AG08395 (cell line): ENCODE measurements at places on chromosomes 2 and 18.

DNA sequence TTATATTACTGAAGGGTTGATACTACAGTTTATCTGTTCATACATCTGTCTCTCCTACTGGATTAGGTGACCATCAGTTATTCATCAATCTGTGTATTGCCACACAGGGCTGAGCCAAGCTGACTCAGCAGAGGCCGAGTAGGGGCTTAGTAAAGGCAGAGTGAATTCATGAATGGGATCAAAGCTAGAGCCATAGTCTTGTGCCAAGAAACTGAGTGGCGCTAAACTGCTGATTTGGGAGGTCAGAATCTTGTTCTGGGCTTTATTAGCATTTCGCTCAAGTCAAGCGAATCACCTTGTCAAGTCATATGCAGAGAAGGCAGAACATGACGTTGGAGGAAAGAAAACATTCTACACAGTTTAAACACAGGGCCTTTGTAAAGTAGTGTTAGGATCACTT lies 34.1 kb downstream of the SOCS6 start:
- DNase-seq, result no peak

DNA sequence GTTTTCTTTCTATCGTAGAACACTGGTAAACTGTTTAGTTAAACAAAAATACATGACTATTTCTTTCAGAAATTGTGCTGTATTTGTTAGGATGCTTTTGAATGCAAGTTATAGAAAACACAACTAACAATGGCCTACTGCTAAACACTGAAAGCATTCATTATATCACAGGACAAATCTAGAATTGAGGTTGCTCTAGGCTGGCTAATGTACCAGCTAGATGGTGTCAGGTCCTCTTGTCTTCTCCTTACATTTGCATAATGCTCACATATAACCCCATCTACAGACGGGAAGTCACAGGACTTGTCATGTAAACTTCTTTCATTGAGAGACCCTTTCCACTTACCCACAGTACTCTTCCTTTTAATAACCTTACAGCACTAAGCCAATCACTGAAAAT lies 586.8 kb downstream of the DSC3 start:
- no peak for DNase-seq

DNA sequence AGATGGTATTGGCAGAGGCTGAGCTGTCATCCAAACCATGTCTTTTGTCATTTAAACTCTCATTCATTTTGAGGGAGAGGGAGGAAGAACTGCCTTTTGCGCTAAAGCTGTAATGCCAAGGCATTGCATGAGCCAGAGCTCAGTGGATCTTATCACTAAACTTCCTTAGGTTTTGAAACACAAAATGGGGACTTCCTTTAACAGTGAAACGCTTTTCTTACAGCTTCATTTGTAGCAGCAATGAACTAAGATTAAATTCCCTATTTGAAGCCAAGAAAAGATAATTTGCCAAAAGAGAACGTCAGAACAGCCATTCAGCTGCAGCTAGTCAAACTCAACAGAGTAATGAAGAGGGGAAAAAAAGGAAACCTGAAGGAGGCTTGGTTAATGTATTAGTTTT lies 143.5 kb upstream of the MMADHC start:
- DNase-seq, result no peak

DNA sequence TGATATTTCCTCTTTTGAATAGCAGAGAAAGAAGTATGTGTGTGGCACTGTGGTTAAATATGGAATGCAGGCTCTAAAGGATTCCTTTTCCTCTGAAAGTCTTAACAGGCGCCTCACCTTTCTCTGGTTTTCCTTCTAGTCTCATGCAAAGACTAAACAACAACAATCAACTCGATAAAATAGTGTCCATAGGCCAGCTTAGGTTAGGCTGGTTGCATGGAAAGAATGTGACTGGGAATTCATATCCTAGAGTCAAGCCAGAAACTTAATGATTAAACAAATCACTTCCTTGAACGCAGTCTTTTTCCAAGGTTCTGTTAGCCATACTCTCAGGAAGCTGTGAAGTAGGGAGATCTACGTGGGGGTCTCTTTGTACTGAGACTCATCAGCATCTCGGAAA lies 800.8 kb upstream of the ID2 start:
- peak; percentile 57 for DNase-seq

- no peak for DNase-seq
Measured at GRCh38 chr2:231514951-231515297, 15.3 kb downstream of the NMUR1 start.

DNA sequence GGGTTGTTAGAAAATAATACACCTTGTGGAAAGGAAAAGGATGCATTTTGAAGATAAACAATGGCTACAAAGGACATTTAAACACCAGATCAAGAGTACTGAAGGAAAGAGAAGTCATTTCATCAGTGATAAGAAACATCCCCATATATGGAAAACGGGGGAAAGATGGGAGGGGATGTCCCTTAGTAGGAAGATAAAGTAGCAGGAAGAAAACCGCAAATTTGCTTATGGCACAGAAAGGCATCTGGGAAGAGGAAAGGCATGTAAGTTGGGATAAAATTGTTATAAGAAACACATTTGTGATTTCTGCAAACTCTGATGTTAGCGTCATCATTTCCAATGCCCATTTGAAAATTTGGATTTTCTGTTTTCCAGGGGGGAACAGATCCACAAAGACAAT lies 10.5 kb upstream of the LYPD1 start:
- no peak for DNase-seq

DNA sequence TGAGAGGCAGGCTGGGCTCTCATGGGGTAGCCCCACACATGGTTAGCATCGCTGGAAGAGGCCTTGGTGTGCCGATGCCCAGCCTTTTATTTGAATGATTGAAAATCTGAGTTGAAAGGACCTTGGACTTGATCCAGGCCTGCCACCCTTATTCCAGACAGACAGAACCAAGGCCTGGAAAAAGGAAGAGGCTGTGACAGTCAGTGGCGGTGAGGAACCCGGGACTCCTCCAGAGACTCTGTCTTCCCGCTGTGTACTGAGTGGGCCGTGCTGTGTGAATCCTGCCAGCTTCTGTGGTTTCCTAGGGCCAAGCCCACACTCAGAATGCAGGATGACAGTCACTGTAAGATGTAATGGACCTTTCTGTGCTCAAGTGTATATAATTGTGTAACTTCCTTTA lies 218.5 kb downstream of the LDLRAD4 start:
- no peak for DNase-seq

DNA sequence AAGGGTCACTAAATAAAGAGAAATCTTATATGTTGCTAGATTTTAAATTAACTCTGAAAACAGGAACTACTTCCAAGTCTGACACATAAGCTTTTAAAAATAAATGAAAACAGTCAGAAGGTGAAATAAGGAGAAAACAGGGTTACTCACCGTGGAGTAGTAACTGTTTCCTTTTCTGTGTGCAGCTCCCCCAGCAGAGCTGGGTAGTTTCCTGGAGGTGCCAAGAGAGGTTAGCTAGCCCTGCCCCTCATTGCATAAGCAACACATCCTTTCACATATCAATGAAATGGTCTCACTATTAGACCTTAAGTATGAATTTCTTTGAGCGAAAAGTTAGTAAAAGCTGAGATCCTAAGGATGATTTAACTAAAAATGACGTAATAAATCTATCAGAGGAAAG lies 54.0 kb upstream of the GPR75 start:
- peak; percentile 21 for DNase-seq

GRCh38 chr2:85253890-85254289 lies 73.9 kb downstream of the TGOLN2 start:
- no peak for DNase-seq

GRCh38 chr18:9826685-9827084 lies 59.1 kb upstream of the TXNDC2 start:
- DNase-seq, result no peak

GRCh38 chr2:12796657-12797056 lies 79.9 kb downstream of the TRIB2 start:
- DNase-seq, result no peak

DNA sequence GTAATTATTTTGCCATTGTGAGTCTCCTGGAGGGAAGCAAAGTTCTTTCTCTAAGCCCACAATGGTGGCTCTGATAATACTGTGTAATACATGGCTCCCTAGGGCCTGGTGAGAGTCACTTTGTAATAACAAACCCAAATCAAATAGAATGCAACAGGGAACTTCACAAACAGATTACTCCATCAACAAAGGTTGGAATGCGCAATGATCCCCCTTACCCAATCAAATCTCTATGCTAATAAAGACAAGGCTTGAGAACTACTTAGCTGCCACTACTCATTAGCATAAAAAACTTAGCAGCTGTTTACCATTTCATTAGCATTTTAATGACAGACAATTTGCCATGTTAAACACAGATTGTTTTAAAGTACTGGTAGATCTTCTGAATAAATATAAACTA lies 285.6 kb upstream of the SESTD1 start:
- no peak for DNase-seq

- DNase-seq, result no peak
Measured at GRCh38 chr18:54396760-54397159, 39.1 kb downstream of the C18orf54 start.

- DNase-seq, result no peak
Measured at GRCh38 chr18:78771496-78772359, 207.9 kb upstream of the SALL3 start.

DNA sequence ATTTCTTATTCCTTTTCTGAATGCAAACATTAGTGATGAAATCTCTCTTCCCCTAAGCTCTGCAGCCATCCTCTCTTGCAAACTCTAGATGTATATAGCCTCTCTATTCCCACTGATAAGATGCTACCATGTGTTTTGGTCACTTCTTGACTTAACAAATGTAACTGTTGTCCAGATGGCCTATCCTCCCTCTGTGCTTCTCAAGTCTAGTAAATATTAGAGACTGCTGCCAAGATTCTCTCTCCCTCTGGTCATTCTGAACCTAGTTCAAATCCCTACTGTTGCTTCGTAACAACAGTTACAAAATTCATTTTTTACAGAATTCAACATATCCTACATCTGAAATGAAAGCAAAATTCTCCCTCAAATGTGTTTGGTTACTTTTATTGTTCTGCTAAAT lies 156.6 kb downstream of the TXNL1 start:
- DNase-seq, result no peak

GRCh38 chr18:26448714-26449159 lies 99.6 kb downstream of the KCTD1 start:
- no peak for DNase-seq

- DNase-seq, result no peak
Measured at GRCh38 chr2:84957771-84958134, 13.2 kb upstream of the KCMF1 start.

DNA sequence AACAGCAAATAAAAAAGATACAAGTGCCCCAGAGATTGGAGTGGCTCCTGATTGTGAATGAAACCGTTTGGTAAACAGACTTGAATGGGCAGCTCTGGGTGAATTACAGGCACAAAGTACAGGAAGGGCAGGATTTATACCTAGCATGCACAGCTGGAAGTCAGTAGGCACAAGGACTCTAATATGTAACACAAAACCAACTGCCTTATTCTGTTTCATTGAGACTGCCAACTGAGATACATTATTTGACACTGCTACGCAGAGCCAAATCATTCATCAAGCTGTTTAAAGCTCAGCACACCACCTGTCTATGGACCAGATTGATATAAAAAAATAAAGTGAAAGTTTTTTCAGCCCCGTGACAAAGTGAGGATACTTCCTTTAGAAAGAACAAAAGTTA lies 541.2 kb downstream of the NUP35 start:
- DNase-seq, result no peak

DNA sequence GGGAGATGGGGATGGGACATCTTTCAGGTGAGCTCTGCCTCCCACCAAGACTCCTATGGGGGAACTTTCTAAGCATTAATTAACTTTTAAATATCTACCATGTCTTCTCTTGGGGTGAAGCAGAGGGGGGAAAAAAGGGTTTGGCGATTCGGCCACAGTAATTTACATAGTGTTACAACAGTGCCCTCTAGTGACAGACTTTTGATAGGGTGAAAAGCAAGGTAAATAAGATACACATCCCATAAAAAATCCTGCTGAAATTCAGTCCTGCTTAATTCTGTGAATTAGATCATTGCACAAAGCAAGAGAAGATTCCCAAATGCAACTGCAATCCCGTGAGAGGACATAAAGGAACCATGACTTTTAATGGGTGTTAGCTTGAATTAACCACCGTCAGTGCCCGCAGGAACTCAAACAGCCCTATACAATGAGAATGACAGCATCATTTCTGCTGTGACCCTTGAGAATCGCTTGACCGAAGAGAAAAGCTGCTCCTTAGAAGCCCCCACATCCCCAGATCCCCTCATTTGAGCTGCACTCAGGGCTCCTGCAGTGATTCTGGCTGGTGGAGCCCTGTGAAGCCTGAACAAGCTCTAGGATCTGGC lies 32.8 kb downstream of the FAM124B start:
- DNase-seq, result peak; percentile 61

DNA sequence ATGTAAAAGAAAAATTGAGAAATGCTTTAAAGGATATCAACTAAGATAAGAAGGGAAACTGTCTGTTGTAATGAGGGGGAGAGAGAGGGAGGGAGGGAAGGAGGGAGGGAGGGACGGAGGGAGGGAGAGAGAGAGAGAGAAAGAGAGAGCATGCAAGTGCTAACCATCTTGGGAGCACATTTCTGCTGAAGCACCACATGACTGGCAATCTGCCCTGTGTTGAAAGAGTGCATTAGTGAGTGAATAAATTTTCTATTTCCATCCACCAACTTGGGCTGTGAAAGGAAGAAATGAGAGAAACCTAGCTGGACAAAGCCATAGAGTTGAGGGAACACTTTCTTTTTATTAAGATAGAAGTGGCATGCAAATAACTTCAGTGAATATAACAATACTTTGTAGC lies 110.7 kb downstream of the TMX3 start:
- DNase-seq, result peak; percentile 21

- DNase-seq, result no peak
Measured at GRCh38 chr18:49023938-49024803, 73.4 kb upstream of the SMAD7 start.

GRCh38 chr18:55343396-55344073 lies 244.5 kb downstream of the TCF4 start:
- DNase-seq, result peak; percentile 33

DNA sequence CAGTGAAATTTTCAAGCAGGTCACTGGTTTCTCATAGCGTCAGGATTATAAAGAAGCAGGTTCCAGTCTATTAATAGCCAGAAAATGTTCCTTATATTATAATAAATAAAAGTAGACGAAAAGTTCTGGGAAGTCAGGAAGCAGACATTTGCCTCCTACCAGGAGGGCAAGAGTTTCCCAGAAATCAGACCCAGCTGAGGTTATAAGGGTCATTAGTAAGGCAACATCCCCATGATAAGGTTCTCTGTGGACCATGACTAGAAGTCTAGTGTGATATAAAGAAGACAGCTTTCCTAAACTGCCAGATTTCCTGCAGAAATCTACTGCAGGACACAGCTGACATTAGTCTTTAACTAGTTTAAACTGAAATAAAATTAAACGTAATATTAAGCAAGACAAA lies 210.1 kb upstream of the STK17B start:
- no peak for DNase-seq

DNA sequence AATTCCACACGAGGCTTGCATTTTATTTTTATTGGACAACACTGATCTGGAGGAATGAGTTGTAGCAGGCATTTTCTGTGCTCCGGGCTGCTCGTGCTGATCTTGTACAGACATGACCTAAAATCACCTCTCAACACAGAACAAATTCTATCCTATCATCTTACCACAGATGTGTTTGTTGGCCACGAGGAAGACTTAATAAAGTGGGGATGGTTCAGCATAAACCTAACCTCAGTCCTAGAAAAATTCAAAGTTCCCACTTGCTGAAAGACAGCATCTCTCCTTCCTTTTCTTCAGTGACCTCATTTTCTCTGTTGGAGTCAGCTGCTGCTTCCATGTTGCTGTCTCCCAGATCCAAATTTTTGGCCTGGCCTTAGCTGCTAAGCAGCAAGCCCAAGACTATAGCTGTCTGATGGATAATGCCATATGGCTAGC lies 45.3 kb downstream of the RBKS start:
- no peak for DNase-seq

- DNase-seq, result peak; percentile 31
Measured at GRCh38 chr2:190804182-190804795, 76.3 kb upstream of the GLS start.

- no peak for DNase-seq
Measured at GRCh38 chr2:8551622-8552074, 130.2 kb upstream of the ID2 start.
